ENCODE measurements at places on chromosomes 11 and 22.

- DNase-seq = no peak
These were observed 837.8 kb downstream of the TBC1D22A start for GRCh38 chr22:47600281-47600680.

GRCh38 chr22:21972806-21973205, 9.8 kb downstream of the TOP3B start:
- no peak for DNase-seq

DNA sequence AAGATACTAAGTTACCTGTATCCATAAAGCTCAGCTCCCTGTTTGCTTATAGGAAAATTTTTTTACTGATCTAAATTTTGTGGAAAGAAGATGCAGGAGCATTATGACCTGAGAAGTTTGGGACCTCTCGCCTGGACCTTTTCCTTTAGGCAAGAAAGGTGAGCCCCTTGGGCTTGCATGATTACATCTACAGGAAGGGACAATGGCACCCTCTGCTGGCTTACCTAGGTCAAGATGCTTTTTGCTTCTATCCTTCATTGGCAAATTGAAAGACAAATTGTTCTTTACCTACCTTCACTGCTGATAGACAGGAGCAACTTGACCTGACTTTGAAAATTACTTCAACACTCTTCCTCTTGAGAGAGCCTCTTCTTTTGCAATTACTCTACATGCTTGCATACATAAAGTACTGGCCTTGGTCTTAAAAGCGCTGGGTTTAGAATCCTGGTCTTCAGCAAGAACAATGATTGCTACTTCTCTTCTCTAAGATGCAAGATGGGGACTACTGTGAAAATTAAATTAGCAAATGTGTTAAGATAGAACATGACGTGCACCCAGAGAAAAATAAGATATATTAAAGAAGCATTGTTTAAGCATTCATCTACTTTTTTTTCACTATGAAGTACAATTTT, 147.2 kb downstream of the TRPC6 start:
- no peak for DNase-seq

DNA sequence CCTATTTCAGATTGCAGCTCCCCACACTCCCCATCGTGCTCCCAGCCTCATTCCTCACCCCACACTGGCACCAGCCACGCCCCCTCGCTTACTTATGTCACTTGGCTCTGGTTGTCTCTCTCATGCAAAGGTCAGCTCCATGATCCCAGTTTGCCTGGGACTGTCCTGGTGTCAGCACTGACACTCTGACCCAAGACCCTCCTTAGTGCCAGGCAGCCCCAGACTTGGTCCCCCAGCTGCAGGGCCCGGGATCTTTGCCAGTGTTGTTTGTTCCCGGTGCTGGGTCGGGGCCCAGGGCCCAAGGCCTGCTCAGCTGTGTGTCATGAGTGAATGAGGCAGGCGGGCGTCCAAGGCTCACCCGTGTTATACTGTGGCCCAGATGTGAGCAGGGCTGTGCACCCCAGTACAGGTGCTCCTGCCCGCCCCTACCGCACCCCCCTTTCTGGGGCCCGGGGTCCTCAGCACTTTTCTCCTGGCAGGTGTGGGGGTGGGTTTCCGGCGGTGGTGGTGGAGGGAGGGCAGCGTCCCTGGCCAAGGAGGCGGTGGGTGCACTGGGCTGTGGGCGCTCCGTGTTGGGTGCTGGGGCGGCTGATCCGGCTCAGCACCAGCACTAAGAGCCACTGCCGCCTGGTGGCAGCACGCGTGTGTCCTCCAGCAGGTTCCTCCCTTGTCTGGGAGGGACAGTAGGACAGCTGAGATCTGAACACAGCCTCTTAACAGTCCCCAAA, 19.5 kb downstream of the IL17REL start:
- peak; percentile 75 for DNase-seq

GRCh38 chr22:38148245-38148644, 33.4 kb downstream of the PLA2G6 start:
- DNase-seq = no peak
